ENCODE measurements at places on chromosomes 16 and 17.
A peak's percentile ranks its signal among the peaks of the same experiment; 100 is the strongest.

GRCh38 chr16:30892670-30893416 is 1.0 kb downstream of the BCL7C start:
- DNase-seq = no peak

- no peak for DNase-seq
Observed at GRCh38 chr16:2082171-2082982, 34.6 kb downstream of the TSC2 start.

DNA sequence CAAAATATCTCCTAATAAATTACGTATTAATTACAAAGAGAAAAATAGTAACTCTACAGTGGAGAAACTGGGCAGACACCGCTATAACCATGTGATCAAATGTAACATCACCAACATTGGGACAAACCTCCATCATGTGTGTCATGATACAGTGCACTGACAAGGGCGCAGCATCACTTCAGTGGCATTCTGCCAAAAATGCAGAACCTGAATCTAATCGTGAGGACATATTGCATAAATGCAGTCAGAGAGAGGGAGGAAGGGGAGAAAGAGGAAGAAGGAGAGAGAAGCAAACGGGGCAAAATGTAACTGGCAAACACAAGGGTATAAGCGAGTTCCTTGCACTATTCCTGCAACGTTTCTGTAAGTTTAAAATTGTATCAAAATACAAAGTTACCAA is 74.2 kb upstream of the MARCHF10 start:
- DNase-seq = peak; percentile 5

DNA sequence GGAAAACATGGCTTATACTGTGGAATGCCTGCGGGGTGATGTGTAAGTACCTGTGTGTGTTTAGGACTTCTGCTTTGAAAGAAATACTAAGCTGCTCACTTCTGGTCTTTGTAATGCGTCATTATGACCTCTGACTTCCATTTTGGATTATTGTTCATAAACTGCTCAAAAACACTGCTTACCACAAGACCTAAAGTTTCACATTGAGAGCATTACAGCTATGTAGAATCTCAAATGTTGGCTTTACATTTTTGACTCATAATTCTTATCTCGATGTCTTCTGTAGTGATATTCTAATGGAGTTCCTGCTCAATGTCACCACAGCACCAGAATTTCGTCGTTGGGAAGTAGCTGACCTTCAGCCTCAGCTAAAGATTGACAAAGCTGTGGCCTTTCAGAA is 9.3 kb downstream of the UQCRC2 start:
- DNase-seq = no peak

- DNase-seq = no peak
Observed at GRCh38 chr17:7192271-7192937, 13.2 kb upstream of the ASGR1 start.

- no peak for DNase-seq
Observed at GRCh38 chr17:10268005-10268404, 69.6 kb upstream of the GAS7 start.

DNA sequence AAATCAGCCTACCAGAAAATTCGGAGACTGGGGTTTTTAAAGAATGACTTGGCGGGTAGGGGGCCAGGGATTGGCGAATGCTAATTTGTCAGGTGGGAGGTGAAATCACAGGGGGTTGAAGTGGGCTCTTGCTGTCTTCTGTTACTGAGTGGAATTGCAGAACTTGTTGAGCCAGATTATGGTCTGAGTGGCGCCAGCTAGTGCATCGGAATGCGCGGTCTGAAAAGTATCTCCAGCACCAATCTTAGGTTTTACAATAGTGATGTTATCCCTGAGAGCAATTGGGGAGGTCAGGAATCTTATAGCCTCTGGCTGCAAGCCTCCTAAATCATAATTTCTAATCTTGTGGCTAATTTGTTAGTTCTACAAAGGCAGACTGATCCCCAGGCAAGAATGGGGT is 762 bp upstream of the RBL2 start:
- DNase-seq = no peak

- DNase-seq = no peak
Observed at GRCh38 chr17:59338498-59338897, 7.0 kb downstream of the YPEL2 start.

GRCh38 chr16:48870141-48870540 is 260.2 kb upstream of the N4BP1 start:
- no peak for DNase-seq

- peak; percentile 61 for DNase-seq
Observed at GRCh38 chr17:19369846-19370492, 7.4 kb upstream of the B9D1 start.

Data from CD4-positive, alpha-beta T cell treated with Interleukin-10 for 1 hour (primary cell).